ENCODE measurements at places on chromosomes 6 and 20.

DNA sequence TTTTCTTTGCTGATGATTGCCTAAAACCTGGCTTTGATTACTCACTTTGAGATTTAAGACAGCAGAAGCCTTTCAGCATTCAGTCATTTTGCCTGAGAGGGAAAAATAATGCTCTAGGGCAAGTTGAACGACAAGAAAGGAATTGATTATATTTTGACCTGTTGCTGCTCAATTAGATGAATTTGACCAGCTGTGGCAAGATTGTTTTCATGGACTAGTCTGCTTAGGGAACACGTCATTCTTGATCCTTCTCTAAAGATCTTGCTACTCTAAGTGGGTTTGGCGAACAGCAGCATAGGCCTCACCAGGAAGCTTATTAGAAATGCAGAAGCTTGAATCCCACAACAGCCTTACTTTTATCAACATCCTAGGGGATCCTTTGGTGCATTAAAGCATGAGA, 59.7 kb upstream of the PHACTR1 start:
- DNase-seq: no peak

DNA sequence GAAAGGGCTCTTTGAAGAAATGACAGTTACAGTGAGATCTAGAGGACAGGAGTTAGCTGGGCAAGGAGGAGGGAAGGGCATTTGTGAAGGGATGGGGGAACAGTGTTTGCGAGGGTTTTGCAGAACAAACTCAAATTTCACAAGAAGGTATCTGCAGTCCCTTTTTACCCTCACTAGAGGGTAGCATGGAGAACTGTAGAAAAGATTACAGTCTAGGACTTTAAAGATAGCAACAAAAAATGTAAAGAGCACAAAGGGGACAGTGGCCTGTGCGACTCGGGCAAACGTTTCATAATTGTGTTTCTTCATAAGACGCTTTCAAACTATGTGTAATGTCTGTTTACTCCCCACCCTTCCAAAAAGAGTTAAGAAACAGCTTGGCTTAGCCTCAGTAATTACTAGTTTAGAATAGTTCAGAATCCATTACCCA, 21.2 kb upstream of the ASXL1 start:
- no peak for DNase-seq

DNA sequence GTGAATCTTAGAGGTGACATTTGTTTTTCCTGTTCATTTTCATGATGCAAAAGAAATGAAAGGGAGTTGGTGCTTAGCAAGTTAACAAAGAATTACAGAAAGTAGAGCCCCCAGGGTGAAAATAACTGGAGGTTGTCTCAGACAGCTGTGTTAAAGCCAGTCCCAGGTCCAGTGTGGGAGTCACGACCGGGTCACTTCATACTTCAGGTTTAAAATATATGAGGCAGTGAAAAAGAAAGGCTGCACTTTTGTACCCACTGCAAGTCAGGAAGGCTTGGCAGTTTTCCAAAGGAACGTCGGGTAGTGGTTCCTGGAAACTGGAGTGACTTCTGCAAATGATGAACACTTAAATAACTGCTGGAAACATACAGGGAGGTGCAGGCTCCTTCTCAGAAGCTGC, 91.5 kb upstream of the THBS2 start:
- no peak for DNase-seq

GRCh38 chr20:22584922-22585785, 782 bp upstream of the FOXA2 start:
- no peak for DNase-seq

DNA sequence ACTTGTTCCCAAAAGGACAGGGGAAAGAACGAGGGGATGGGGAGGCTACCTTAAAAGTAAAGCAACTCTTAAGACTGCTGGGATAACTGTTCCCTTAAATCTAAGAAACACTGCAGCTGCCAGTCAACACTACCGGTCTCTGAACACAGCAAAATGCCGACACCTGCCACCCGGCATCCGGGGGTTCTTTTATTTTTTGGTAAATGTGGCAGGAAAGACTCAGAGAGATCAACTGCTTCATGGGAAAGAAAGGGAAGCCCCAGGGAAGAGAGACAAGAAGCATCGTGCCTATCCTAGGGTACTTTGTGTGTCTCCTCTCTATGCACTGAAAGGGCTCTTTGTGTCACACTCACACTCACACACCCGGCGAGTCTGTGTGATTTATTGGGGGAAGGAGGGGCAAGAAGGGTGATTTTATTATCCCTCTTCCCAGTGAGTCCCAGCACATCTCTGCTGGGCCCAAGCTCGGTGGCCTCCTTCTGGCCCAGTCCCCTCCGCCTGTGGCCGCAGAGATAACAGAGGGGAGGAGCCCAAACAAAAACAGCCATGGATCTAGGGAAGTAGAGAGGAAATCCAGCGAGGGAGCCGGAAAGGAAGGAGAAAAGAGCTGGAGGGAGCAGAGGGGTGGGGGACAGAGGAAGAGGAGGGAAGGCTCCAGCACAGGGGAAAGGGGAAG, 1.4 kb downstream of the FYN start:
- no peak for DNase-seq

DNA sequence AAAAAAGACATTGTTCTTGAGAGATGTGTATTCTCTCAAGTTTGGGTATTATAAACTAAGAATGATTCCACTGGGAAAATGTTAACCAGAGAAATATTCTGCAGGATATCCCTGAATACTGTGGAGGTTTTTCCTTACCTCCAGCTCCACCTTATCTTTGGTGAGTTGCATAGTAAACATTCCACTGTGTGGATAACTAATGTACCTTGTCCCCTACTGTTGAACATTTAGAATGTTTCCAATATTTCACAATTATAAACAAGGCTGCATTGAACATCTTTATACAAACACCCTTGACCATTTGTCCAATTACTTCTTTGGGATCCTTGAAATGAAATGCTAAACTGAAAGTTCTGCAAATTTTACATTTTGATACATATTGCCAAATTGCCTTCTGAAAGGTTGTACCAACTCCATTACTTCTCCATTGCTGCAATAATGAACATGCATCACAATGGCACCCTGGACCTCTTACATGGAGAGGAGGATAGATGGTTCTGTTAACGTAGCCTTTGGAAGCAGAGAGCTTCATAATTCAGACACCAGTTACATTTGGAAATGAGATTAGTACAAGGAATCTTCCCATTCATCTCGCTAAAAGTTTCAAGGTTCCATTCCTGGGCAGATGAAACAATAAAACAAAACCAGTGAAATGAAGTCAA, 35.0 kb upstream of the STK35 start:
- DNase-seq: no peak

- DNase-seq: no peak
Measured at GRCh38 chr6:47129129-47129528, 87.0 kb upstream of the ADGRF1 start.

GRCh38 chr6:53984163-53984562, 127.1 kb upstream of the MLIP start:
- no peak for DNase-seq

DNA sequence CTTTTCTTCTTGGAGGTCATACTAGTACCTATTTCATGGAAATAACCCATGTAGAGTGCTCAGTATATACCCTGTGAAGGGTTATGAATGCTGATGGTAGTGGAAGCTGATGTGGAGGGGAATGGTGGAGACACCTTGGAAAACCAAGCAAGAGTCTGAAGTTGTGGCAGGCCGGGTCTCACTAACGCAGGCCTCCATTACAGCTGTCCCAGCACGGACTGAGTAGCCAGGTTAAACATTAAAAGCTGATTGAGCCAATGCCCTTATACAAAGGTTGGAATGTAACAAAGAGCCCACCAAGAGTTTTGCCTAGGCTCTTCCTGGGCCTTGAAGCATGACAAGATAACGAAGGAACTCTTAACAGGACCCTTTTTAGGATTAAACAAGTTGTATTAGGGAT, 2.1 kb upstream of the PCMTD2 start:
- DNase-seq: no peak

GRCh38 chr6:1378065-1379016, 11.0 kb upstream of the FOXF2 start:
- no peak for DNase-seq

DNA sequence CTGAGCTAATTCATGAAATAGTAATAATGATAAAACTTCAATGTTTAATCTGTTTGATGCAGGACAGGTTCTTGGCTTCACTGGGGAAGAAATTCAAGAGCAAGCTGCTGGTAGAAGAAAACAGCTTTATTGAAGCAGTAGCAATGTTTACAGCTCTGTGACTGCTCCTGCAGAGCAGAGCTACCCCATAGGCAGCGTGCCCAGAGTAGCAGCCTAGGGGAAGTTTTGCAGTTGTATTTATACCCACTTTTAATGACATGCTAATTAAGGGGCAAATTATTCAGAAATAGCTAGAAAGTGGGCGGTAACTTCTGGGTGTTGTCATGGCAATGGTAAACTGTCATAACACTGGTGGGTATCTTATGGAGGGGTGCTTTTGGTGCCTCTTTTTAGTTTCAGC, 518.0 kb downstream of the RFPL4B start:
- no peak for DNase-seq

- DNase-seq: no peak
Measured at GRCh38 chr6:49468042-49468441, 4.9 kb downstream of the CENPQ start.

GRCh38 chr20:16580147-16580546, 6.9 kb upstream of the KIF16B start:
- no peak for DNase-seq

DNA sequence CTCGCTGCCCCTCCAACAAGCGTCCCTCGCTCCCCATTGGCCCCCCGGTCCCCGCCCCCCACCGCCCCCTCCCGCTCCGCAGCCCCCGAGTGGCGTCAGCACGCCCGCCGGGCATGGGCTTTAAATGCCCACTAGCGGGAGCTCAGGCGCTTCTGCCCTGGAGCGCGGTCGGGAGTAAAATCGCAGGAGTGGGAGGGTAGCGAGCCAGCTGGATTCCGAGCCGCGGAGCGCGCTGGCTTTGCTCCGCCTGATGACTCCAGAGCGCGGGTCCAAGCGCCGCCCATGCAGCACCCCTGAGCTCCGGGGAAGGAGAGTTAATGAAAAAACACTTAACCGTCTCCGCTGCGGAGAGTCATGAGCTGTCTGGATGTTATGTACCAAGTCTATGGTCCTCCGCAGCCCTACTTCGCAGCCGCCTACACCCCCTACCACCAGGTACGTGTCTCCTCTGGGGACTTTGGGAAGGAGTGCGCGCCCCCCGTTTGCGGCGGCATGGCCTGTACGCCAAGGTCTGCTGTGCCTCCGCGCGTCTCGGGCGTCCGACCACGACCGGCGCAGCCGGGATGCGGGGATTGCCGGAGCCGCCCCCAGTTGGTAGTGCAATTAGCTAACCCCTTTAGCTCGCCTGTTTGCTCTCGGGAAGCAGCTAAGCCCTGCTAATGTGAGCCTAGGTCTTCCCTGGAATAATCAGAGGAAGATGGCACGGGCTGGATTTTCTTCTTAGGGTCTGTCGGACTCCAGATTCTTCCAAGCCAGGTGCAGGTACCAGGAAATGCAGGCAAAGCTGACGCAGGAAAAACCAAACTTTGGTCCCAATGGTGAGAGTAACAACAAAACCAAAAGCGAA, at the start of gene VGLL2:
Gene VGLL2 (plus strand): TSS at position 149 of the 847 bp plus-strand sequence. CDS start 206 bp downstream, at position 355.
- DNase-seq: peak; percentile 49

- DNase-seq: no peak
Measured at GRCh38 chr6:15461127-15461944, 201.5 kb downstream of the DTNBP1 start.

- DNase-seq: no peak
Measured at GRCh38 chr20:24051160-24051559, 62.6 kb upstream of the GGTLC1 start.

GRCh38 chr20:49319208-49319809, 41.5 kb upstream of the ZNFX1 start:
- DNase-seq: no peak

DNA sequence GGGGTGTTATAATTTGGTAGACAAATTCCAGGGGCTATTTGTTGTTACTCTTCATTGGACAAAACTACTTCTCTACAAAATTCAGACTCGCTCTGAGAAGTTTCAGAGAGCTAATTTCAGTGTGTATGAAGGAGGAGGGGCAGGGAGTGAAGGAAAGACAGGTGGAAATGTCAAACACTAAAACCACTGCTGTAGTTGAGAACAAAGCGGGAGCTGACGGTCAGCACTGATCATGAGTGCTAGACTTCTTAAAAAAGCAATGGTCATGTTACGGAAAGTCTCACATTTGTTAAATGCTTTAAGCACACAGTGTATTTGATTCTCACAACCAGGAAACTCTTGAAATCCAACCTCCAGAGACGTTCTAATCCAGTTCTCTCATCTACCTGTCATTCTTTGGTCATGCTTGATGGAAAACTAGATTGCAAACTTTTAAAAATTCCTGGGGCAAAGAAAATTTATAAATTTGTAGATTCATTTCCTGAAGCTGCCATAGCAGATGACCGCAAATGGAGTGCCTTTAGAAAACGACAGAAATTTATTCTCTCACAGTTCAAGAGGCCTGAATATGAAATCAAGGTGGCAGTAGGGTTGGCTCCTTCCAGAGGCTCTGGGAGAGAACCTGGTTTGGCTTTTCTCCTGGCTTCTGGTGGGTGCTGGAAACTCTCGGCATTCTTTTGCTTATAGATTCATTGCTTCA, 100.7 kb upstream of the CARMIL1 start:
- no peak for DNase-seq

DNA sequence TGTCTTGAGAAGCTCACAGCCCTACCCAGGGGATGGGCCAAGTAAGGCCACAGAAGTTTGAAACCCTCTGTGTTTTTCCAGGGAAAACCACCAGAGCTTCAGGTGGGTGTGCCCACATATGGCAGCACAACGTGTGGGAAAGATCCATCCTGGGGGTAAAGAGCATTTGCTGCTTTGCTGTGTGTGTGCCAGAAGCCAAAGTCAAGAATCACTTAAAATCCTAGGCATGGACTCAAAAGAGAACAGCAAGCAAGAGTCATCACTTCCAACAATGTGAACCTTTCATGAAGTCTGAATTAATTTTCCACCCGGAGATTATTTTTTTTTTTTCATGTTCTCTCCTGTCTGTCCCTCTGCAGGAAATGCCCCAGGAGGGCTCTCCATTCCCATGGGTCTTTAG, 308.2 kb upstream of the SGK1 start:
- no peak for DNase-seq

DNA sequence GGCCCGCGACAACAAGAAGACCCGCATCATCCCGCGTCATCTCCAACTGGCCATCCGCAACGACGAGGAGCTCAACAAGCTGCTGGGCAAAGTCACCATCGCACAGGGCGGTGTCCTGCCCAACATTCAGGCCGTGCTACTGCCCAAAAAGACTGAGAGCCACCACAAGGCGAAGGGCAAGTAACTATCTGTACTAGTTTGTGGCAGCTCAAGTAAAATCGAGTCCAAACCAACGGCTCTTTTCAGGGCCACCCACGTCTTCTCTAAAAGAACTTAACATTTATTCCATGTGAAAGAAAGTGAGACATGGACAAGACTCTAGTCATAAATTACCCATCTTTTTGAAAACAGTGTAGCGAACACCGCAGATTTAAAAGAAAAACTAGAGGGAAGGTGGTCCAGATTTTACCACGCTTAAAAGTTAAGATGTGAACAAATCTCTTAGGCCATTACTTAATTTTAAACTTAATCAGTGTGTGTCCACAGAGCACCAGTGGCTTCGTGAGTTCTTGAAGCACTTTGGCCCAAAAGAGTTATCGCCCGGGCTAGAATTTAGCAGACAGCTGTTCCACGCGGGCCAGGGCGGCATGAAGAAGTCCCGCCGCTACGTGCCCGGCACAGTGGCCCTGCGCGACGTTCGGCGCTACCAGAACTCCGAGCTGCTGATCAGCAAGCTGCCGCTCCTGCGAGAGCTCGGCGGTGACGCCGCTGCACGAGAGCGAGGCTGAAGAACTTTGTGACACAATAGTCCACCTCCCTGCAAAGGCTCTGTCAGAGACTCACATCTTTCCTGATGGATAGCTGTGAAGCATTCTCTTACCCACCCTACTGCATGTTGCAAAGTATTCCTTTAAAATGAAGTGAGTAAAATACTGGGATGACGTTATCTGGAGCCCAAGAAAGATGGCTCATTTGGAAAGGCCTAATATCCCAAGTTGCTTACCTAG, 113.9 kb upstream of the PRSS16 start:
- DNase-seq: no peak
